Left forelimb (tissue), 1 donor: ENCODE measurements at places on chromosomes 12 and 14.

DNA sequence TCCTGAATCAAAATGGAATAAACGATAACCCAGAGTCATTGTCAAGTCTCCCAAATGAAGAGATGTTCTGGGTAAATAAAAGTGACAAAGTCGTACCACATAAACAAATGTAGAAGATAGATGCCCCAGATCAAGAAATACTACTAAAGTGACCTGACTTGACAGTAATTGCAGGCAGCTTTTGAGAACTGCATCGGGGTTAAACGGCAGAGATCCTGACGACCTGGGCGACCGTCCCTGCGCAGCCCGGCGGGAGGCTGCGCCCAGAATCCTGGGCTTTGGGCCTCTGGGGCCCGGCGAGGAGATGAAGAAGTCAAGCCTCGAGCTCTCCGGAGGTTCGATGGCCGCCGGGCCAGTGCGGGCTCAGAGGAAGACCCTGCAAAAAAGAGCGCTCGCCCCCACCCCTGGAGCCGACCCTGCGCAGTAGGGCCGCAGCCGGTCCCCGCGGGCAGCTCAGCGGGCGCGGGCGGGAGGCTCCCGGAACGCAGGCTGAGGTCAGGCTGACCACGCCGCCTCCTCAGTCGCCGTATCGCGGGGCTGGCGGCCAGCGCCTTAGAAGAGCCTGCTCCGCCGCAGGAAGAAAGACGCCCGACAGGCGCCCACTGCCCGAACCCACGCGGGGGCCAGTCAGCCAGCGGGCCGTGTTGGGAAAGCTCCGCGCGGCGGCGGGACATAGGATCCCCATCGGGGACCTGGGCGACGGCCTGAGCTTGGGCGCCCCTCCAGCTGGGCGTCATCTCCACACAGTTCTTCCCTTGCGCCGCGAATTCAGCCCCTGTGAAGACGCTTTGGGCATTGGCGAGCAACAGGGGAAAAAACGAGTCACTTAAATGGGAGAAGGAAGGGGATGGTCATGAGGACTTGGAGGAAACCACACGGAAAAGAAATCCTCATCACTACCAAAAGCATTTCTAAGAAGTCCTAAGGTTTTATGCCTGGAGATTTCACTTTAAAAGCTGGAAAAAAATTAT is 16.0 kb downstream of the NKX2-1 start:
- no peak for DNase-seq

DNA sequence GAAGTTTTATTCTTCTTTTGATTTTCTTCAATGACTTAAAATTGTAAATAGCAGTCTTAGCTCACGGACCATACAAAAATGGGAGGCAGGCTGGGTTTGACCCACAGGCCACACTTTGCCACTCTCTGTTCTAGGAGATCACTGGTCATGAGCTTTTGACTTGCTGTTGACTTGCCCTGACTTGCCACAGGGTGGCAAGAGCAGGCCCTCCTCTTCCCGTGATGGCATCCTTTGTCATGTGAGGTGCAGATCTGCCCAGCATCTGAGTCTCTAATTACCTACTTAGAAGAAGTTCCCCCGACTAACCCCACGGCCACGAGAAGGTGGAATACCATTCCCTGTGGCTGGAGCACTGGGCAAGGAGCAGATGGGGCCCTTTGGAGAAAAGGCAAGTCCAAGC is 81.0 kb upstream of the SCAF11 start:
- DNase-seq, result no peak

- DNase-seq, result no peak
Measured at GRCh38 chr14:59803052-59803540, 67.5 kb downstream of the RTN1 start.

- no peak for DNase-seq
Measured at GRCh38 chr12:107779077-107779831, 4.8 kb downstream of the ASCL4 start.

GRCh38 chr14:34232790-34233189 is 229.2 kb downstream of the SPTSSA start:
- DNase-seq, result no peak

- DNase-seq, result no peak
Measured at GRCh38 chr14:67609642-67610310, 9.7 kb upstream of the PIGH start.

- DNase-seq, result no peak
Measured at GRCh38 chr14:93747102-93747501, 41.2 kb downstream of the PRIMA1 start.
